Common myeloid progenitor, CD34-positive (primary cell): ENCODE measurements at places on chromosomes 6 and 20.

DNA sequence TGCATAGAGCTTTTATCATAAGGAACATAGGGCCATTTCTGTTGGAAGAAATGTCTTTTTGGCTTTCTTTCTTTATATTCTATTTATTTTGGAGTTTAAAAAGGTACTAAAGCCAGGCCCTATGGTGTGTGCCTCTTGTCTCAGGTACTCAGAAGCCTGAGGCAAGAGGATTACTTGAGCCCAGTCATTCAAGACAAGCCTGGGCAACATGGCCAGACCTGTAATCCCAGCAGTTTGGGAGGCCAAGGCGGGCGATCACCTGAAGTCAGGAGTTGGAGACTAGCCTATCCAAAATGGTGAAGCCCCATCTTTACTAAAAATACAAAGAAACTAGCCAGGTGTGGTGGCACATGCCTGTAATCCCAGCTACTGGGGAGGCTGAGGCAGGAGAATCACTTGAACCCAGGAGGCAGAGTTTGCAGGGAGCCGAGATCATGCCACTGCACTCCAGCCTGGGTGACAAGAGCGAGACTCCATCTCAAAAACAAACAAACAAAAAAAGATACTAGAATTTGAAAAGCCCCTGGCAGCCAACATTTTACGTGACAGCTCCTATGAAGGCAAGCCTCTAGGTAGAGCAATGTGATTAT is 80.0 kb downstream of the CBFA2T2 start:
- no peak overlapping the region for H3K4me3 ChIP-seq
- no peaks in the 10 kb centered on the region for H3K27me3 ChIP-seq
- H3K27ac ChIP-seq, result no peak overlapping the region
- H3K36me3 ChIP-seq, result peaks cover 3% of the 10 kb centered on the region

DNA sequence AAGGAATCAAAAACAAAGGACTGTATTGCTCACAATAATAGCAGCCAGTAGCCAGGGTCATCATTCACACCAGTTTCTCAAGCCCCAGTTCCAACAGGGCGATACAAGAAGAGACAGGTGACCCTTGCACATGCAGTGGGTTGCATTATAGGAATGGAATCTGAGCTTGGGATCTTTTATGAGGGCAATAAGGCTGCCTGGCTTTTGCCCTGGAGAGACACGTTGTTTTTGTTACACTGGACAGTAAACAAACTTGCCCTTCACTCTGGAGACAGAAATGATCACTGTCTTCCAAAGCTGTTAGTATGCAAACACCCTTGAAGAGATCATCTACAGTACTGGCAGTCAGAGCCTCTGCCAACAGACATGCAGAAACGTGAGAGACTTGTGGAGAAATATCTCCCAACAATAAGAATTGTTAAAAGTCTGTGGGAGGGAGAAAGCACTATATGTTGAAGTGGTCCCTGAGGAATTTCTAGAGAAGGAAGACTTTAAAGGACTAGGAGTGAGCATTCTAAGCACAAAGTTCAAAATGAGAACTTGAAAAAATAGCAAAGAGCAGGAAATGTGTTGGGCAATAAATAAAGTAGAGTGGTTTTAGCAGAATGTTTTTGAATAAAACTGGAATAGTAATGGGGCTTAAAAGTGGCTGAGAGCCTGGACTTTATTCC is 6.2 kb upstream of the COL12A1 start:
- H3K27me3 ChIP-seq, result peaks cover 18% of the 10 kb centered on the region
- H3K4me1 ChIP-seq, result peaks cover 30% of the 10 kb centered on the region
- H3K36me3 ChIP-seq, result no peaks in the 10 kb centered on the region
- H3K27ac ChIP-seq, result no peak overlapping the region
- no peak for DNase-seq

GRCh38 chr20:49099011-49099410 is 52.9 kb downstream of the CSE1L start:
- no peaks in the 10 kb centered on the region for H3K27me3 ChIP-seq
- H3K36me3 ChIP-seq, result peaks cover 25% of the 10 kb centered on the region
- no peak overlapping the region for H3K27ac ChIP-seq
- H3K4me3 ChIP-seq, result no peak overlapping the region

GRCh38 chr6:53815381-53816119 is 20.7 kb downstream of the LRRC1 start:
- DNase-seq, result no peak
- no peaks in the 10 kb centered on the region for H3K27me3 ChIP-seq
- H3K27ac ChIP-seq, result no peak overlapping the region
- no peaks in the 10 kb centered on the region for H3K36me3 ChIP-seq
- no peak overlapping the region for H3K4me3 ChIP-seq

- H3K27me3 ChIP-seq, result no peaks in the 10 kb centered on the region
- H3K27ac ChIP-seq, result no peak overlapping the region
- DNase-seq, result peak; percentile 16
Observed at GRCh38 chr6:138289739-138290138, 71.4 kb upstream of the PBOV1 start.

DNA sequence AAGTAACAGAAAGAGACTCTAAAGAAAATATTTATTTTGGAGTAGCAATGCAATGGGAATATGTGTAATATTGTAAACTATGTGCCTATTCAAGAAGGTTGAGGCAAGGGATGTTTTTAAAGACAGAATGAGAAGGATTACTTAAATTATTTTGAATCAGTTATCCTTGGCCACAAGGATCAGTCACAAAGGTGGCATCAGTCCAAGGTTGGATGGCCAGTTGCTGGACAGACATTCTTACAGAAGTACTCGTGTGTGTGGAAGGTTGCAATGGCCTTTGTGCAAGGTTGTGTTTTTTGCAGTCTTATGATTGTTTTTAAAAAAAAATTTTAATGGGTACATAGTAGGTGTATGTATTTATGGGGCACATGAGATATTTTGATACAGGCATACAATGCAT is 2.0 kb downstream of the QRSL1 start:
- H3K36me3 ChIP-seq, result no peaks in the 10 kb centered on the region
- no peak overlapping the region for H3K27ac ChIP-seq
- H3K27me3 ChIP-seq, result no peaks in the 10 kb centered on the region
- H3K4me3 ChIP-seq, result no peak overlapping the region
- DNase-seq, result no peak

DNA sequence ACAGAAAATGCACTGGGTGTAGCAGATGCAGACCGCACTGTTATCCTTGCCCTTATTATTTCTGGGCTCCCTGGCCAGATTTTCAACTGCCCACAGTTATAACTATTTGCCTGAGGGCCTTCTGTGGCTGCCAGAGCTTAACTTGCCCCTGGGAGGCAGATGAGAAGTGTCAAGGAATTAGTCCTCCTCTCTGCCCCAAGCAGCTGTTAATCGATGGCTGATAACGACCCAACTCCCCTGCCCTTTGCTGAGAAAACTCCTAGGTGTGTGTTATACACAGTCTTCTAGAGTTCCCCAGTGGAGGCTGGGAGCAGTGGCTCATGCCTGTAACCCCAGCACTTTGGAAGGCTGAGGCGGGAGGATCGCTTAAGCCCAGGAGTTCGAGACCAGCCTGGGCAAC is 44.4 kb upstream of the SHLD1 start:
- H3K4me1 ChIP-seq, result no peaks in the 10 kb centered on the region
- H3K27ac ChIP-seq, result no peak overlapping the region
- no peak for DNase-seq
- no peaks in the 10 kb centered on the region for H3K27me3 ChIP-seq

DNA sequence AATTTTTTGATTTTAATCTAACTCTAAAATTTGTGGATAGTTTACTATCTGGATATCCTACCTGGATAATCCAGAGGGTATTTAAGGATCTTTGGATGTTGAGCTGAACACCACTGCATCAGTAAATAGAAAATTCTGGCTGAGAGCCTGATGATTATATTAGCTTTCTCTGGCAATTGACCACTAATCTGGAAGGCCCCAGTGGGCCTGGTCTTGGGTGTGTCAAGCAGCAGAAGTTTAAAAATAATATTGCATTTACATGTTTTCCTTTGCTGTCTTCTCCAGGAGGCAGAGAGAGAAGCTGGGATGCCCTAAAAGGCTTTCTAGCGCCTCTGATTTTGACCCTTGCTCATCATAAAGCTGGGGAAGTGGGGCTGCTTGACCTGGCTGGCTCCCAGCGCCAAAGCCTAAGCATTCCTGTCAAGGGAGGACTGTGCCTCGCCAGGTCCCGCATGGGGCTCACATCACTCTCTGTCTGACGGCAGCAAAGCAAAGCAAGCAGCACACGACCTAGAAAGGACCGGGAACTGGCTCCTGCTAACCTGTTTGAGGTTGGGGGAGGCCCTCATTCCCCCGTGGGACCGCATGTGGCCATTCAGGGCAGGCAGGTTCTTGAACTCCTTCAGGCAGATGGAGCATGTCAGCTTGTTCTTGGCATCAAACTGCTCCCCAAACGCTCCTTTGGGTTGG is 46.6 kb upstream of the MRPS10 start:
- no peak overlapping the region for H3K27ac ChIP-seq
- no peaks in the 10 kb centered on the region for H3K27me3 ChIP-seq
- no peaks in the 10 kb centered on the region for H3K4me1 ChIP-seq
- DNase-seq, result no peak

GRCh38 chr6:108653949-108654348 is 93.2 kb downstream of the FOXO3 start:
- H3K27ac ChIP-seq, result no peak overlapping the region
- no peak overlapping the region for H3K4me3 ChIP-seq
- H3K4me1 ChIP-seq, result no peaks in the 10 kb centered on the region
- no peak for DNase-seq
- H3K36me3 ChIP-seq, result no peaks in the 10 kb centered on the region

GRCh38 chr6:82237013-82237412 is 10.5 kb downstream of the IBTK start:
- peak; percentile 44 for DNase-seq
- H3K4me1 ChIP-seq, result peaks cover 6% of the 10 kb centered on the region
- H3K27ac ChIP-seq, result no peak overlapping the region
- H3K4me3 ChIP-seq, result no peak overlapping the region

- H3K4me3 ChIP-seq, result no peak overlapping the region
- no peaks in the 10 kb centered on the region for H3K27me3 ChIP-seq
- no peaks in the 10 kb centered on the region for H3K36me3 ChIP-seq
- no peaks in the 10 kb centered on the region for H3K4me1 ChIP-seq
- no peak for DNase-seq
Observed at GRCh38 chr6:164962805-164963204, 346.6 kb downstream of the C6orf118 start.

- peaks cover 60% of the 10 kb centered on the region for H3K27me3 ChIP-seq
- no peaks in the 10 kb centered on the region for H3K36me3 ChIP-seq
- DNase-seq, result peak; percentile 61
- peak within 1 kb of the TSS; percentile 47 for H3K4me3 ChIP-seq
- no peak within 1 kb of the TSS for H3K27ac ChIP-seq
Observed at GRCh38 chr6:147508042-147508865, at the start of gene SAMD5. Gene SAMD5 (plus strand): TSS chr6:147508690. CDS start chr6:147508929, 239 bp downstream.

DNA sequence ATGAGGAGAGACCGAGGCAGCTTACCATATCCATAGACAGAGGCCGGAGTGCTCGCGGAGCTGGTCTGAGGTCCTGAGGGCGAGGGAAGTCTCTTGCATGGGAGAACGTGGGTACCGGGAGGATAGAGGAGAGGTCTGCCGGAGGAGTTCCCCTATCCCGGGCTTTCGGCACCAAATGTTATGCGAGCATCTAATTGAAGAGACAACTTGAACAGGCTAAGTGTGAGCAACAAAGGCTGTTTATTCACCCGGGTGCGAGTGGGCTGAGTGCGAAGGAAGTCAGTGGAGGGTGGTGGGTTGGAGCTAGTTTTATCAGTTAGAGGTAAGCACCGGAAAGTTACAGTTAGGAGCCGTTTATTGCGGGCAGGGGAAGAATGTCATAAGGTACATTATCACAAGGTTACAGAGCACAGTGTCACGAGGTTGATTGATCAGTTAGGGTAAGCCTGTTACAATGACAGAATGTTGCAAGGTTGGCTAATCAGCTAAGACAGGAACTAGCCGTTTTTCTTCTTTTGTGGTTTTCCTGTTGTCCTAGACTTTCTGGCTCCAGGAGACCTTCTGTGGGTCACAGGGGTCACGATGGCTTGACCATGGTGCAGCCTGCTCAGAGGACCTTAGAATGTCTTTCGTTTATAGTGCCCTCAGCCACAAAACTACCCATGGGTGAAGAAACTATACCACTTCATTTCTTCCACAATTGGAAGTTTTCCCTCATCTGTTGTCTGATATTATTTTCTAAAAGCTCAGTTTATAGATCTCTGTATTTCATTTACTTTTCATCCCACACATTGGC is 746.0 kb upstream of the ADGRB3 start:
- H3K36me3 ChIP-seq, result no peaks in the 10 kb centered on the region
- no peak overlapping the region for H3K4me3 ChIP-seq
- H3K27ac ChIP-seq, result peak overlapping the region; percentile 84

GRCh38 chr6:2450546-2450945 is 205.1 kb upstream of the GMDS start:
- H3K4me1 ChIP-seq, result no peaks in the 10 kb centered on the region
- no peak overlapping the region for H3K27ac ChIP-seq
- DNase-seq, result no peak
- H3K27me3 ChIP-seq, result no peaks in the 10 kb centered on the region
- no peaks in the 10 kb centered on the region for H3K36me3 ChIP-seq

- no peak overlapping the region for H3K4me3 ChIP-seq
- H3K4me1 ChIP-seq, result no peaks in the 10 kb centered on the region
- H3K36me3 ChIP-seq, result no peaks in the 10 kb centered on the region
- no peak for DNase-seq
- no peak overlapping the region for H3K27ac ChIP-seq
Observed at GRCh38 chr6:6907286-6907685, 200.5 kb upstream of the RREB1 start.

DNA sequence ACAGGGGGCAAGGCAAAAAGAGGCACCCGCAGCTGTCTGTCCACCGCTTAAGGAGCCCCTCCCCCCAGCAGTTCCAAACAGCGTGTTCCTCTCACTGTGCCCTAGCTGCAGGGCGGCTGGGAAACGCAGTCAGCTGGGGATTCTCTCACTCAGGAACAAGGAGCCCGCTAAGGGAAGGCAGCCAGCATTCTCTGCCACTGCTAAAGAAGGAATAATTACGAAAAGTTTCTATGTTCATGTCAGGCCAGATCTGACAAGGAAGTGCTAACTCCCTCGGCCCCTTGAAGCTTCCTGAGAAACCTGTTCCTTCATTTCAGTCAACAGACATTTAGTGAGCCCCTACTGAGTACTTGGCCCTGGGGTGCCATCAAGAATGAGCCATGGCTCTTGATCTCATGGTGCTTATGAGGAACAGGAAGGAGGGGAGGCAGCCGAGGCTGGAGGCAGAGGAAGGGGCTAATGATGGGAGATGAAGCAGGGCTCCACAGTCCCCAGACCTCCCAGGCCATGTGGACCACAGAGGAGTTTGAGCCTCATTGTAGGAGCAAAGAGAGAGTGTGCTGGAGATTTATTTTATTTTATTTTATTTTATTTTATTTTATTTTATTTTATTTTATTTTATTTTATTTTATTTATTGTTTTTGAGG is 101.7 kb upstream of the PMEPA1 start:
- H3K27me3 ChIP-seq, result no peaks in the 10 kb centered on the region
- no peak overlapping the region for H3K4me3 ChIP-seq
- H3K4me1 ChIP-seq, result peaks cover 5% of the 10 kb centered on the region
- no peaks in the 10 kb centered on the region for H3K36me3 ChIP-seq
- H3K27ac ChIP-seq, result no peak overlapping the region

GRCh38 chr6:142155895-142156757 is 9.1 kb downstream of the VTA1 start:
- no peaks in the 10 kb centered on the region for H3K27me3 ChIP-seq
- H3K27ac ChIP-seq, result peak overlapping the region; percentile 56
- H3K4me1 ChIP-seq, result peaks cover 7% of the 10 kb centered on the region
- no peaks in the 10 kb centered on the region for H3K36me3 ChIP-seq
